Fibroblast of villous mesenchyme (primary cell): ENCODE measurements at places on chromosomes 12 and 14. TPM values are rescaled to one million over a fixed set of nuclear protein-coding genes. Genes with fewer than 3 reads are reported as not detected.

Gene MYH6
- not detected in 2 replicates for total RNA-seq

Gene CRIP2
- total RNA-seq, result 8.6 and 18.0 TPM in 2 replicates

Gene ACIN1
- 93.1 and 106 TPM in 2 replicates for total RNA-seq

Gene GUCY2C
- total RNA-seq, result not detected in 2 replicates

Gene RDH12
- under 0.01 TPM in 1 of 2 replicates, not detected in the other for total RNA-seq
